ENCODE measurements at places on chromosomes 12 and 14.

- DNase-seq = peak; percentile 64
Measured at GRCh38 chr12:94133964-94134795, 14.2 kb upstream of the PLXNC1 start.

DNA sequence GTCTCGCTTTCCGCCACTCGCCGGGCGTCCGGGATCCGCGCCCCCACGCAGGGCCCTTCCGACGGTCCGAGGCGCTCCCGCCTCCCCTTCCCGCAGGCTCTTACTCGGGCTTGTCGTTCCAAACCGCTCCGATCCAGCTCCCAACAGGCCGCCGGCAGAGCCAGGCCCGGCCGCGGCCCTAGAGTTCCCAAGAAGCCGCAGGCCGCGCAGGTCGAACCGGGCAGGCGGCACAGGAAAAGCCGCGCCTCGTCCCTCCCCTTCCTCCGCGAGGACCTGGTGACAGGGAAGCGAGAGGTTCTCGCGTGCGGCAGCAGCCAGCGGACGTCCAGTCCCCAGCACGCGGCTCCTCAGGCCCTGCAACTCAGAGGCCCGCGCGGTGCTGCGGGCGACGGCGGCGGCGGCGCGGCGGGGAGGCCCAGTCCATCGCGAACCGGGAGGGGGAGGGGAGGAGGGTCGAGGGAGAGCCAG, 272 bp downstream of the HECTD1 start:
- peak; percentile 74 for DNase-seq

- DNase-seq = peak; percentile 29
Measured at GRCh38 chr12:26810330-26810729, 22.7 kb downstream of the ITPR2 start.

- no peak for DNase-seq
Measured at GRCh38 chr12:117100251-117100650, 1.0 kb upstream of the TESC start.

- DNase-seq = peak; percentile 11
Measured at GRCh38 chr12:41189395-41190251, 1.5 kb downstream of the PDZRN4 start.

- no peak for DNase-seq
Measured at GRCh38 chr14:79044894-79045624, 874.9 kb downstream of the NRXN3 start.

DNA sequence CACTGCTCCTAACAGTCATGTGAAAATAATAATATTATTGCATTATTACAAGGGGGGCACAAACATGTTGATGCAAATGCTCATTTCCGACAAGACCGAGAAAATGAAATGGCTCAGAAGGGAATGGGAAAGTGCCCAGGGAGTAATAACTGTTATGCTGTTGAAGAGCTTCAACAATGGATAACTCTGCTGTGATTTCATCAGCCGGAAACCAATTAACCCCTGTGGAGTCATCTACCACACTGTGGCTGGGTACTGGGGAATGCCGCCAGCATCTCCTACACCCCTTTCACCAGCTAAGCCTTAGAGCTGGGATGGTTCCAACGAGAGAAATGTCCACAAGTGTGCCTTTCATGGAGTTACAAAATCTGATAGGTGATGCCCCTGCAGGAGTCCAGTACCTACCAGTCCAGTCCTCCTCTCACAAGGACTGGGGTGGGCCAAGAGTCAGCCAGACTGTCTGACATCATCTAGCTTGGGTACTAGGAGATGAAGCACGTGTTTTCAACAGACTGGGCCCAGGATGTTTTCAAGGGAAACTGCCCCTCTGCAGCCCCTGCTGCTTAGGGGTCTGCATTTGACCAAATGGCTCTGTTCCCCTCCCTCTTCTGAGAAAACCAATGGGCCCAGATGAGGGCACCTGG, 509.3 kb upstream of the CCDC196 start:
- no peak for DNase-seq

GRCh38 chr12:20282401-20282800, 85.9 kb upstream of the PDE3A start:
- no peak for DNase-seq

DNA sequence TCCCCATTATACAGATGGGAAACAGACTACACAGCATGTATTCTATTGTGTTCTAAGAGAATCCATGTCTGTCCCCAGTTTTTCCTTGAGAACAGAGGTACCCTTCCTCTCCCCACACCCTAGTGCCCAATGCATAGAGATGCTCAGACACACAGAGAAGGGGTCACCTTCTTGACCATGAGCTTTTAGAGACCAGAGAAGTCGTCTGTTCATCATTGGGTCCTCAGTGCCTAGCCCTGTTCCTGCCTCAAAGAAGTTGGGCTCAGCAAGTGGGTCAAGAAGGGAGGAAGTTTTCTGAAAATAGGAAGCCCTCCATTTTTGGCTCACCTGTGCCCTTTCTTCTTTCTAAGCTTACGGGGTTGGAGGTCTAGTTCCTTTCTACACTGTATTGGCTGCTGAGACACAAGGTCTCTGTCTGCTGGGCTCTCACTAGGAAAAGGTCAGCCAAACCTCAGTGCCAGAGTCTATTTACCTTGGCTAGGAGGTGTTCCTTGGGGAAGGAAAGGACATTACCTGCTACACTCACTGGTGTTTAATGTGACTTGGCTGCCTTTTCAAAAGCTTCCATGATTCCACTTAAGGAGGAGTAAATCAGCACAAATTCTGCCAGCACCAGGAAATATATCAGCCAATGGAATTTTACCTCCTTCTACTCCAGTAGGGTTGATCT, 198.5 kb upstream of the PWP1 start:
- DNase-seq = no peak

GRCh38 chr14:59177262-59177661, 11.2 kb upstream of the DAAM1 start:
- no peak for DNase-seq

- DNase-seq = no peak
Measured at GRCh38 chr12:116662612-116663144, 75.2 kb downstream of the SPRING1 start.

DNA sequence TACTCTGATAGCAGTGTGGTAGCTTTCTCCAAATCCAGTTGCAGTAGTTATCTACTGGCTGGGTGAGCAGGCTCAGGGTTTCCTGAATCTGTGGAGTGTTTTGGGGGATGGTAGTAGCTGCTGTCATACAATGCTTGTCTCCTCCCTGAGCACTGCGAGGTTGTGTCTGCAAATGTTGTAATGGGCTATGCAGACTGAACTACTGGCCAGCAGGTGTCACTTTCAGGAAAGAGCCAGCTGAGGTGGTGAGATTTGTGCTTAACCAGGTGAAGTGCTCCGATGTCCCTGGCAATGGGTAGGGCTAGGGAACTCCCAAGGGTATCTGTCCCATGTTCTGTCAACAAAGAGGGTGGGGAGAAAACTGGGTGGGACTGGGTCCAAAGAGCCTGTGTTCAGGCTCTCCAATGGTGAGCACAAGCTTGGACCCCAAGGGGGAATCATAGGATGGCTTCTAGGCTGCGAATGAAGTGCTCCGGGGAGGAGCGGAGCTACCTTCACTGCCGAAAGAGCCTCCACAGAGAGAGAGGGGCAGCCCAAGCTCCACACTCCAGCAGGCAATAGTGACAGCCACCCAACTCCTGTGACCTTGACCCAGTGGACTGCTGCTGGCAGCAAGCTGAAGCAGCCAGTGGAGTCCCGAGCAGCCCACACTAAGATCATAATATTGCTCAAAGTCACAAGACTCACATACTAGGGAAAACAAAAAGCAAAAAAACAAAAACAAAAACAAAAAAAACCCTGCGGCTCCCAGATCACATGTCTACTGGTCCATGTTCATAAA, 1324.0 kb upstream of the USP15 start:
- no peak for DNase-seq

GRCh38 chr14:23104591-23105347, at the start of gene CIROP:
Gene CIROP (minus strand): TSS chr14:23104989. CDS start chr14:23104920, 69 bp downstream.
- no peak for DNase-seq

Data from cerebellar cortex (tissue), 1 donor.